Activated CD4-positive, alpha-beta T cell treated with anti-CD3 and anti-CD28 coated beads, Interleukin-10, Interleukin-2, amounts not matched to agents 100 ng/mL and 50 ng/mL, durations not matched to agents 16 hours and 8 hours (primary cell): ENCODE measurements at places on chromosomes 3 and 15.

- DNase-seq, result peak; percentile 90
Measured at GRCh38 chr15:22895465-22896190, 57.2 kb downstream of the NIPA2 start.

DNA sequence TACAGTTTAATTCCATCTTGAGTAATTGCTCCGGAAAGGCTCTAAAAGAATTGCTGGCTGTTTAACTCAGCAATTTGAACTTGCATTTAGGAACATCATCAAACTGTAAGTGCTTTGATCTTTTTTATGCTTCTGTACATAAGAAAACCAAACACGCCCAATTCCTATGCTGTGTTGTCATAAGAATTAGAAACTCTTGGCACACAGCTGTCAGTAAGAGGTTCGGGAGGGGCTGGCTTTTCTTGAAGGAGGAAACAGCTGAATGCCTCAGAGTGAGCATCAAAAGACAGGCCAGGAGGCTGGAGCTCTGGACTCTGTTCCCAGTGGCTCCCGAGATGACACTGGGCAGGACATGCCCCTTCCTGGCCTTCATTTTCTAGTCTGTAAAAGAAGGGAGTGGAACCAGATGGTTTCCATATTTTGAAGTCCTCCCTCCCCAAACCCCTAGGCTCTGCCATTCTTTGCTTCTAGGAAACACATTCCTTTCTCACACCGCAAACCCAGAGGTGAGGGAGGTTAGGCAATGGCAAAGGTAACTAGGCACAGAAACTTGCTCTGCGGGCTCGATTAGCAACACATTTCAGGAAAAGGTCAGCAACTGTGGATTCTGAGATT lies 73.7 kb upstream of the DLG1 start:
- DNase-seq, result no peak

DNA sequence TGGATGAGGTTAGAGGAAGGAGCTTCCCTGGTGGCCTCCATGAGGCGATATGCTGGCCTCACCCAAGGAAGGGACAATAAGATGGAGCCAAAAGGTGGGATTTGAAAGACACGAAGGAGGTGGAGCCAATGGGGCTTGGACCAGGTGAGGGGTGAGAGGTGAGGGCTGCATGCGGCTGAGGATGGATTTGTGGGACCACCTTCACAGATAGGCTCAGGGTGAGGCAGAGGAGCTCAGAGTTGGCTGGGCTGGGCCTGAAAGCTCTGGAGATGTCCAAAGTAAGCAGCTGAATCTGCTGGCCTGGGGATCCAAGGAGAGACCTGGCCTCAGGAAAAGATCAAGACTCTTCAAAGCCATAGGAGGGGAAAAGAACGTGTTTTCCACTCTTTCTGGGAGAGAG lies 49.8 kb downstream of the EXOG start:
- no peak for DNase-seq

DNA sequence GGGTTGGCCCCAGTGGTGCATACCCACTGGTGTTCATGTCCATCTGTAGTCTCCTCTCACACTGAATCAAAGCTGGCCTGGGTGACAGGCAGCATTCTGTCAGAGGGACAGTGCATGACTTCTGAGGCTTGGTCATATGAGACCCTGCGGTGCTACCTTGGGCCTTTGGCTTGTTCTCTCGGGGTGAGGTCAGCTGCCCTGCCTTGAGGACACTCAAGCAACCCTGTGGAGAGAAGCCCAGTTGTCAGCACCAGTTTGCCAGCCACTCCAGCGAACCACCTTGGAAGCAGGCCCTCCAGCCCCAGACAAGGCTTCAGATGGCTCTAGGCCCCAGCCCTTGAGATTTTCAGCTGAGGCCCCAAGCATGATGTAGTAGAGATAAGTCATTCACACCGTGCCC lies 16.9 kb upstream of the RAB7A start:
- no peak for DNase-seq

DNA sequence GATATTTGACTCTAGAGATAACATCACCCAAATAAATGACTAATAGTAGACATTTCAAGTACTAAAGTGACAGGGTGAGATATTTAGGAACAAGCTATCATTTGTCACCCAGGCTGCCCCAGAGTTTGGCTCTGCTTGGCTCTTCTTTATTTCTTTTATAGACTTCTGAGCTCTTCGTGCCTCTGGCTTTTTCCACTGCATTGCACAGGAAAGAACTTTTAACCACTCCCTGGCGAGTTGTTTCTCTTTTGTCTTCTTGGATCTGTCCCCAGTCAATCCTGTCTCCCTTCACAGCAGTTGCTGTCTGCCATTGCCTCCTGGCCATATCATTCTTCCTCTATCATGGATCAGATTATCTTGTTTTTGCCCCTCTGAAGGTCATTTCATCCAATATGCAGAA lies 339.2 kb upstream of the DCBLD2 start:
- no peak for DNase-seq

- no peak for DNase-seq
Measured at GRCh38 chr15:51371266-51371665, 29.8 kb downstream of the GLDN start.

DNA sequence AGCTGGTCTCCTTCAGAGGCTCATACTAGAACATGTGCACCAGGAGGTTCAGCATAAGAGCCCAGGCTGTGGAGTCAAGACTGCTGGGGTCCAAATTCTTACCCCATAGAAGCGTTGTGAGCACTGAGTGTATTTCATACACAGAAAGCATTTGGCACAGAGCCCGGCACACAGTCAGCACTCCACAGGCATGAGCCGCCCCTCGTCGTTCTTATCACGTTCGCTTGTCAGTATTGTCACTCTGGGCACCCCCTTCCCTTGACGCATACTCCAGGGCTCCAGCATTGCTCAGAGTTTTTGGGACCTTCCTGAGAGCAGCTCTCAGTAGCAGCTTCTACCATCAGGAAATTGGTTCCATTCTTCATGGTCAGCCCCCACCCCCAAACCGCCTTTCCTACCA lies 25.2 kb downstream of the CORO2B start:
- no peak for DNase-seq

DNA sequence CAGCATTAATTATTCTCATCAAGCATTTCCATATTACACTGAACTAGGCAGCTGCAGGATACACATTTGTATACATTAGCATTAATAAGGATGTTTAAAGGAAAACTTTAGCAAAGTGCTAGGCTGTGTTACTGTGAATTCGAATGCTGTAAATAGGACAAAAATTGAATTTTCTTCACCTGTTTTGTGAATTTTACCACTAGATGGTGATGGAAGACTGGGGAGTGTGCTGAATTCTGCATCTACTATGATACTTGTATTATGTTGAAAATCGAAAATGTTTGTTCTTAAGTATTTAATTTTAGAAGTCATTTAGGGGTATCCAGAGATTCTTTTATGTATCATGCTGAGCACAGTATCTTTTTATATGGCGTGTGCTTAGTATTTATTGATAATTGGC lies 12.3 kb upstream of the P2RY14 start:
- peak; percentile 34 for DNase-seq

- DNase-seq, result no peak
Measured at GRCh38 chr15:67852418-67852817, 12.6 kb upstream of the RNU6-1 start.

DNA sequence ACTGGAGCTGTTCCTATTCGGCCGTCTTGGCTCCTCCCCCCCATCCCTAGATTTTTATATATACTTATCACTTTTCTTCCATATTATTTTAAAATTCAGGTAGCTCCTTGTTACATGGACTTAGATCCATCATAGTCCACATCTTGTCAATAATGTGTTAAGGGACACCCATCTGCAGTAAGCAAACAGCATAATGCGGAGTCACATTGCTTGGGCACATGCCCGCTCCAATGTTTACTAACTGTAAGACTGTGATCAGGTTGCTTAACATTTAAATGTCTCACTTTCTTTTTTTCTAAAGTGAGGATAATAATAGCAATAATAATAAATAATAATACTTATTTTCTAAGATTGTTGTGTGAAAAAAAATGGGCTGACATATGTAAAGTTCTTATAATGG lies 303.2 kb upstream of the SOX14 start:
- DNase-seq, result no peak

DNA sequence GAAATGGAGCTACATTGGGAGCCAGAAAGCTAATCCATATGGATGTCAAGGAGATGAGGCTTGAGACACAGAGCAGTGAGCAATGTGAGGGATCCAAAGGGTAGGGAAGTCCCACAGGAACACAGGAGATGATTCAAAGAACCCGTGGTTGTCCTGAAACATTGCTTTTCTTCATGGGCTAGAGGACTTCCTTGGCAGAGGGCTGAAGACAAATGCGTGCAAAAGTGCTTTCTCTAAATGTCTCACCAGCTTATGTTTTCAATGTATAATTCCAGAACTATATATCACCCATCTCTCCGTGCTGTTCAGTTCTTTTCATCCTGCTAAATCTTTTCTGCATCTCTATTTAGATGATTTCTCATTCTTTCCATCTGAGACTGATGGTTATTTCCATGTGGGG lies 46.0 kb upstream of the GOLGA8A start:
- peak; percentile 7 for DNase-seq

DNA sequence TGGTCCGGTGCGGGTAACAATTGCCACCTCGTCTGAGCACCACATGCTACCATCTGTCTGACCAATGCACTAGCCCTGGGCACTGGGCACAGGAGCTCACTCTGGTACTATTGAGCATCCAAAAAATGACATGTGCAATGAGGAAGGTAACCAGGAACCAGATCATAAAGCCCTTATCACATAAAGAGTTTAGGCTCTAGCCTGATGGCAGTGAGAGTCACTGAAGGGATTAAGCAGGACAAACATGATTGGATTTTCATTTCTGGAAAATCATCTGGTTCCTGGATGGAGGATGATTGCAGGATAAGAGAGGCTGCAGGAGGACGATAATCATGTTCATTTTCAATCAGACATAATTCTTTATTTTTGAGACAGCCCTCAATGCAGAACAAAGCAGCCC lies 12.4 kb downstream of the NDUFB4 start:
- no peak for DNase-seq

DNA sequence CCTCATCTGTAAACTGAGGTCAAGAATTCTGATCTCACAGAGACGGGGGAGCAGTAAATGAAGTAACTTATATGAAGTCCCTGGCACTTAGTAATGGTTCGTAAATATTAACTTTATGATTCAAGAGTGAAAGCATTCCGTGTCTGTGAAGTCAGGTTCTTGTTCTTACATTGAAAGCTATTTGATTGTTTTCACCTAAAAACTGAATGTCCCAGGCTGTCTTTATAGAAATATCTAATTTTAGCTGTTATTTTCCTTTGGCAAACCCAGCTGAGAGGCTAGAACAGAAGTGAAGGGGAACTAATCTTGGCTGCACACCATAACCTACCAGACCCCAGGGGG lies 84.5 kb downstream of the CHSY1 start:
- no peak for DNase-seq

- peak; percentile 53 for DNase-seq
Measured at GRCh38 chr15:45641374-45641781, 6.5 kb downstream of the SQOR start.

DNA sequence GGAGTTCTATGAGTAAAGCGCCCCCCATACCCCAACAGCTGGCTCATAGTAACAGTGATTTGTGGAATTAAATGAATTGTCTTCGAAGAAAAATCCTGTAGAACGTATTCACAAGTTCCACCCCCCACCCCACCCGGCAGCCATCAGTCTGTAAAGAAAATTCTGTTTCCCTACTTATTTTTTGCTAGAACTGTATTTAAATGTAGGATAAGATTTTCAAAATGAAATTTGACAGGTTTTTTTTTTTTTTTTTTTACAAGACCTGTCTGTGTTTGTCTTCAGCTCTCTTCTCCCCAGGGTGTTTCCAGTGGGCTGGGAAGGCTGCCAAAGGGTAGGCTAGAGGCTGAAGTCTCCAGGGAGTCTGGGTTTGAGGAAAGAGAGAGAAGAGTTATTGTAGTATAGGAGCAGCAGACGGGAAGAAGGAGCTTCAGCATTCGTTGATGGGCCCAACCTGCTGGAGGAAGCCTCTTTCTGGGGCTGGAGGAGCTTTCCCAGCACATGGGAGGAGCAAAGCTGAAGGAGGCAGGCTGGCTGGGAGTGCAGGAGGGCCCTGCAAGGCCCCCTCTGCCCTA lies 130.6 kb upstream of the SEMA6D start:
- DNase-seq, result no peak

- peak; percentile 34 for DNase-seq
Measured at GRCh38 chr3:114974387-114974786, 172.7 kb downstream of the ZBTB20 start.

DNA sequence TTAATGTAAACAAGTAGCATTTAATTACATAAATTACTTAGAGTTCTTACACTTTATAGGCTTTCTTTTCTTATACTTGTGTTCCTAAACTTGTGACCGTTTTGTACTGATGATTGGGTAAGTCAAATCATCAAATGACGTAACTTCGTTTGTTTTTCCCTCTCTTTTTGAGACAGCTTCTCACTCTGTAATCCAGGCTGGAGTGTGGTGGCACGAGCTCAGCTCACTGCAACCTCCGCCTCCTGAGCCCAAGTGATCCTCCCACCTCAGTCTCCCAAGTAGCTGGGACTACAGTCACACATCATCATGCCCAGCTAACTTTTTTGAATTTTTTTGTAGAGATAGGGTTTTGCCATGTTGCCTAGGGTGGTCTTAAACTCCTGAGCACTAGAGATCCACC lies 226.0 kb downstream of the TCF12 start:
- no peak for DNase-seq

GRCh38 chr3:180684807-180685206 lies 5.5 kb upstream of the CCDC39 start:
- no peak for DNase-seq

- no peak for DNase-seq
Measured at GRCh38 chr15:67579164-67579563, 36.7 kb downstream of the MAP2K5 start.

- DNase-seq, result peak; percentile 7
Measured at GRCh38 chr3:40258555-40258954, 51.0 kb upstream of the EIF1B start.

- DNase-seq, result no peak
Measured at GRCh38 chr3:16464511-16465148, 48.9 kb downstream of the RFTN1 start.

DNA sequence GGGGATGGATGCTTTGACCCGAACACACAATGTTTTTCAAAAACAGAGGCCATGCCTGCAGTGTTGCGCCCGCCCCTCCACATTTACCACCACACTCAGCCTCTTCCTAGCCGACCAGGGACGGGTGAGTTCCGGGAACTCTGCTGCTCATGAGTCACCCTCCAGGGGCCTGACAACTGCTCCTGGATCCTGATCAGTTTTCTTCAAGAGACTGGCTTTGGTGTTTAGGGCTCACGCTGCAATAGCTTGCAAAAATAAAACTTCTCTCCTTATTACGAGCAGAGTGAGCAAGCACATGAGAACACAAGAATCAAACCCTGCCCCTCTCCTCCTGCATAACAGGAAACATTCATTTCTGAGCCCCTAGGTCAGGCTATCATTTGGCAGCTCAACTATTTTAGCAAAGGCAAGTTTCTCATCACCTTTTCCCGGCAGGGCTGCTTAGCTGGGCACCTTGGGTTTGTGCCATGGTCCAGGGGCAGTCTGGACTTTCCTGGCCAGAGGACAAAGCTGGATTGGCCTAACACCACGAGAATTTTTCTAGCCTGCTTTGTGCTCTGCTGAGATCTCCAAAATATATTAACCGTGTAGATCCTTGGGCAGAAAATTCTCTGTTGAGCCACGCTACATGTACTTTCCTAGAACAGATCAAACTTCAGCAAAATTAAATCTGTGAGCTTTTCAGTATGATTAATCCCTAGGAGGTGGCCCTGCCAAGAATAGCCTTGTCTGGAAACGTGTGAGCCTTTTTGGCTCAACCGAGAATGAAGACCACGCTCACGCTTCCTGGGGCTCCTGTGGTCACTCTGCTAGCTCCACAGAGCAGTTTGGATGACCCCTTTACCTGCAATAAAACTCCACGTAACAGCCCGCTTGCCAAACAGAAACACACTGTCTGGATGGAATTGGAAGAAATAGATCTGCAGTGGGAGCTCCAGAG lies 52.7 kb upstream of the SPATA12 start:
- DNase-seq, result peak; percentile 51

- DNase-seq, result no peak
Measured at GRCh38 chr3:47515864-47516319, 2.4 kb upstream of the ELP6 start.
